Retina (tissue), 1 donor: ENCODE measurements at places on chromosomes 12 and 14.

GRCh38 chr14:33511851-33512640 is 438.8 kb downstream of the EGLN3 start:
- DNase-seq = no peak

- no peak for DNase-seq
Observed at GRCh38 chr14:76131071-76131965, 20.4 kb upstream of the GPATCH2L start.

- peak; percentile 71 for DNase-seq
Observed at GRCh38 chr12:3035815-3036702, 41.1 kb upstream of the TSPAN9 start.

DNA sequence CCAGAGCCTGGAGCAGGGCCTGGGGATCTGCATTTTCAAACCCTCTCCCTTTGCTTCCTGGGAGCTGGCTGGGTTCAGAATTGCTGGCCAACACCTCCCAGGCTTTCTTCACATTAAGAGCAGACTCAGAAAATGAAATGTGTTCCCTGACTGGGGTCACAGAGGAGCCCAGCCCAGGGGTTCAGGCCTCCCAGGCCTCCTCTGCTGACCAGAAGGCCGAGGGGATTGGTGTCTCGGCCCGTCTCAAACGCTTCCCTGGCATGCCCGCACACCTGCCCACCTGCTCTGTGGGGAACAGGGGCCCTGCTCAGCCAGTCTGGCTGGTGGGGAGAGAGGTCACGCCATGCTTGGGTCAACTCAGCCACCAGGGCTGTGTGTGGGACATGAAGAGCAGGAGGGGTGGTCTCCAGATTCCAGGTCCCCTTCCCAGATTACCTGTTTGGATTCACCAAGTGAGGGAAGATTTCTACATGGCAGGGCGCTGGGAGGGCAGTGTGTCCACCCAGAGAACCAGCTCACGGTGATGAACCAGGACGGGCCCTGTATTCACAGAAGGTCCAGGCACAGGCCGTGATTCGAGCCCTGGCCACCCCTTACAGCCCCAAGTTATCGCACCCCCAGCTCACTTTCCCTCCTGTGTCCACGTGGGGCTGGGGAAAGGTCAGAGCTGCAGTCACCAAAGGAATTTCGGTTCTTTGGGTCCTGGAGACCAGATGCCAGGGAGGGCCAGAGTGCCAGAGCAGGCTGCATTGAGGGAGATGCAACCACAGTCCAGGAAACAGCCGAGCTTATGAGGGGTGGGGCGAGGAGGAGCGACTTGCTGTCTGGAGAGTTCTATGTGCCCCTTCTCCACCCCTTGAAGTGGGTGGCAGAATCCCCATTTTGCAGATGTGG is 55.2 kb upstream of the RIN3 start:
- no peak for DNase-seq

GRCh38 chr12:115268451-115268850 is 584.5 kb upstream of the TBX3 start:
- DNase-seq = no peak
